MG63 (cell line): ENCODE measurements at places on chromosomes 7 and 10.

- no peak for DNase-seq
These were observed 93.6 kb upstream of the SDK1 start for GRCh38 chr7:3207387-3207902.

DNA sequence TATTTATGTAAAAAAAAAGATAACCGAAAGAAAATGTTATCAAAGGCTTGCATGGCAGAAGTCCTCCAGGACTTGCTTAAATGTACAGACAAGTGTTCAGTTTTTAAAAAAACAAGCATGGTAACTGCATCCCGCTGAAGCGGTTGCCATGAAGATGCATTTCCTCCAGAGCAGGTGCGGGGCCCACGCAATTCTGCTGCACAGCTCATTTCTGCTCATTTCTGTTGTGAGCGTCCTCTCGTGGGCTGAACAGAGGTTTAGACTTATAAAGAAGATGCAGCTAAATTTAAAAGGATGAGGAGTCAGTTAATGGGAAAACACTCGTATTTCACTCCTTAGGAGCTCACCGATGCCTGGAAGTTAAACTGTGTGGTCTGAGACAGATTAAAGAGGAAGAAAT, 247.6 kb downstream of the DNAJB6 start:
- DNase-seq, result no peak

DNA sequence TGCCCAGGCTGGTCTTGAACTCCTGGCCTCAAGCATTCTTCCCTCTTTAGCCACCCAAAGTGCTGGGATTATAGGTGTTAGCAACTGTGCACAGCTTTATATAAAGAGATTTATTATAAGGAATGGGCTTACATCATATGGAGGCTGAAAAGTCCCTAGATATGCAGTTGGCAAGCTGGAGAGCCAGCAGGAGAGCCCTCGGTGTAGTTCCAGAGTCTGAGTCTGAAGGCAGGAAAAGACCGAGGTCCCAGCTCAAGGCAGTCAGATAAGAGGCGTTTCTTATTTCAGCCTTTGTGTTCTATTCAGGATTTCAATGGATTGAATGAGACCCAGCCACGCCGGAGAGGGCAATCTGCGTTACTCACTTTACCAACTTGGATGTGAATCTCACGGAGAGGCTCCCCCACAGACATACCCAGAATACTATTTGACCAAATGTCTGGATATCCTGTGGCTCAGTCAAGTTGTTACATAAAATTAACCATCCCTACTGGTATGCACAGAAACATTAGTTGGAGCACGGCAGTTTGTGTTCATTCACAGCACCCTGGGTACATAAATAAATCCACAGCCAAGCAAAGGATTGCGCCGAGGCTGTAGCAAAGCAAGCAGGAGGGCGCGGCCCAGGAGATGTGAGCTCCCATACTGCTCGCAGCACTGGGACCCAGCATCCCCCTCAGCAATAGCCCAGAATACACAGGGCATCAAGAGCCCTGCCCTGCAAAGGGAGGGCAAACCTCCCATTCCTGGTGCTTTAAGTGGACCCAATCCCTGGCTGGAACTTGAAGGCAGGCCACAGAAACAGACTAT, 158.4 kb upstream of the ZNF32 start:
- no peak for DNase-seq

DNA sequence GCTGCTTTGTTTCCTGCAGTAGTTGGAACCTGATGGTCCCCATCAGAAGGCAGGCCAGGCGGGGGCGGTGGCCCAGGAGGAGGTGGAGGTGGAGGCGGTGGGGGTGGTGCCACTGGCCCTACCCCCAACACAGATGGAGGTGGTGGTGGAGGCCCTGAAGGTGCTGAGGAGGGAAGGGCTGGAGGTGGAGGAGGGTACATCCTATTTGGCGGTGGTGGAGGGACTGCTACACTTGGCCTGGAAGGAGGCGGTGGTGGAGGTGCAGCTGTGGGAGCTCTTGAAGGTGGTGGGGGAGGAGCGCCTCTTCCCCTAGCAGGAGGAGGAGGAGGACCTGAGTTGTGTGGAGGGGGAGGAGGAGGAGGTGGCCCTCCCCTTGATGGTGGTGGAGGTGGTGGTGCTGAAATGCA, 36.8 kb downstream of the LMOD2 start:
- no peak for DNase-seq

- no peak for DNase-seq
These were observed 51.8 kb downstream of the DPYSL4 start for GRCh38 chr10:132238371-132239125.

DNA sequence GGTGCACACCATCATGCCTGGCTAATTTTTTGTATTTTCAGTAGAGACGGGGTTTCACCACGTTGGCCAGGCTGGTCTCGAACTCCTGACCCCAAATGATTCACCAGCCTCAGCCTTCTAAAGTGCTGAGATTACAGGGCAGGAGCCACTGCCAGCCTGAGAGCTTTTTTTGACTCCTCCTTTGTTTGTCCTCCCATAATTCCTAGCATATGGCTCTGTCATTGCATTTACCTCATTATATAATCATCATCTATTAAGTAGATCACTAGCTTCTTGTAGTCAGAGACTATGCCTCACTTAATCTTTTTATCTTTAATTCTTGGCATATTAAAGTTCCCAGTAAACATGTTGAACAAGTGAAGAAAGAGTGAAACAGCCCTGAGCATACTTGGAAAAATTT, 82.1 kb downstream of the CPEB3 start:
- peak; percentile 63 for DNase-seq

- DNase-seq, result no peak
These were observed 285.9 kb downstream of the ADARB2 start for GRCh38 chr10:1451362-1451888.

DNA sequence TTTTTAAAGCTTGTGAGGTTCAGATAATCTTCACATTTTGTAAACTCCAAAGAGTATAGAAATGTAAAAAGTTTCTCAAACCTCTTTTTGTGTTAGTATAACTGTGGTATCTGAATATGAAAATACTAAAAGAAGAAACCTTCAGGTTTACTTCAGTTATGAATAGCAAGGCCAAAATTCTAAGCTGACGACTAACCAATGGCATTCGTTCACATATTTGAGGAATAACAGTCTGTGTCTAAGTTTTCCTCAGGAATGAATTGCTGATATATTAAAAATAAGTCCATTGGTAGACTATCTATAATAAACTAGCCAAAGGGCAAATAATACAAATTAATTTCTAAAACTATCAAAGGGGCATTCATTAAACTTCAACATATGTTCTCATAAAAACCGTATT, 206.0 kb downstream of the CXCL12 start:
- no peak for DNase-seq

DNA sequence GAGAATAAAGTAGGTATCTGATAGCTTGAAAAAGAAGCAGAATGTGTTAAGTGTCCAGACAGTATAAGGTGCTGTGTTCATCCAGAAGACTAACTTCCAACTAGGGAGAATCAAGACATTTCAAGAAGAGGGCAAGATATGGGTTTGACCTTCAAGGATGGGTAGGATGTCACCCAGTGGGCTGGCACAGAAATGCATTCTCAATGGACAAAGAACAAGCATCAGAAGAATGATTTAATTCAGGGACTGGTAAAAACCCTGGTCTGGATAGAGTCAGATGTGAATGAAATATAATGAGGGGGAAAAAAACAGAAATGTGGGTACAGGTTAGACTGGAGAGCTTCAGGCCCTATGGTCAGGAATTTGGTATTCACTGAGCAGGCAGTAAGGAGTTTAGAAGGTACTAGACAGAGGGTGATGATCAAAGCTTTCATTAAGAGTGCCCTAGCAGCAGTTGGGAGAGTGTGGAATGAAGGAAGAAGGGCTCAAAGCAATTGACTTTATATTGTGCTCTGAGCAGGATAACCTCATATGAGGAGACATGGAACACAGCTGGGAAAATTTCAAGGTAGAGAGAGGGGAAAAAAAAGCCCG, 180.7 kb upstream of the ANK3 start:
- DNase-seq, result no peak

GRCh38 chr7:70907259-70908247, 224.4 kb upstream of the GALNT17 start:
- DNase-seq, result no peak

DNA sequence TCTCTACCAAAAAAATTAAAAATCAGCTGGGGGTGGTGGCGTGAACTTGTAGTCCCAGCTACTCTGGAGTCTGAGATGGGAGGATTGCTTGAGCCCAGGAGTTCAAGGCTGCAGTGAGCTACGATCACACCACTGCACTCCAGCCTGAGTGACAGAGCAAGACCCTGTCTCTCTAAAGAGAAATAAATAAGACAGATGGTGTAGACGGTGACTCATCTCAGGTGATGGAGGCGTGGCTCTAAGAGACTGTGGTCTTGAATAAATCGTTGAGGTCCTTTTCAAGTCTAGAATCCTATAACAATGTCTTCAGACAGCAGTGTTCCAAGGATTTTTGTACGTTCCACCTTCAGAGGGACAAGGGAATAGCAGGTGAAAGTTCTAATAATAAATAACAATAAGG, 53.8 kb upstream of the PFKFB3 start:
- no peak for DNase-seq

DNA sequence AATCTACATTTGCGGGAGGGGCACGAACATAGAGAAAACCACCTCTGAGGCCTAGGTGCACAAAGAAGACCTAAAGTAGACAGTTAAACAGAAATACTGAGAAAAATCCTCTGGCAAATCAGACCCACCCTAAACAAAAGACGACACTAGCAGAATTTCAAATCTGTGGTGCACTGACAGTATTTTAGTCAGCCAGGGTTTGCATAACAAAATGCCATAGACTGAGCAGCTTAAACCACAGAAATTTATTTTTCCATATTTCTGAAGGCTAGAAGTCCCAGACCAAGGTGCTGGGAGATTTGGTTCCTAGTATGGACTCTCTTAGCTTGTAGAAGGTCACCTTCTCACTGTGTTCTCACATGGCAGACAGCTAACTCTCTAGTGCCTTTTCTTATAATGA, 26.3 kb downstream of the IPMK start:
- no peak for DNase-seq

- no peak for DNase-seq
These were observed 22.8 kb downstream of the SORBS1 start for GRCh38 chr10:95538412-95538811.

- DNase-seq, result no peak
These were observed 68.5 kb downstream of the GNAT3 start for GRCh38 chr7:80443325-80443724.

GRCh38 chr10:24455447-24455846, 246.5 kb downstream of the KIAA1217 start:
- no peak for DNase-seq

DNA sequence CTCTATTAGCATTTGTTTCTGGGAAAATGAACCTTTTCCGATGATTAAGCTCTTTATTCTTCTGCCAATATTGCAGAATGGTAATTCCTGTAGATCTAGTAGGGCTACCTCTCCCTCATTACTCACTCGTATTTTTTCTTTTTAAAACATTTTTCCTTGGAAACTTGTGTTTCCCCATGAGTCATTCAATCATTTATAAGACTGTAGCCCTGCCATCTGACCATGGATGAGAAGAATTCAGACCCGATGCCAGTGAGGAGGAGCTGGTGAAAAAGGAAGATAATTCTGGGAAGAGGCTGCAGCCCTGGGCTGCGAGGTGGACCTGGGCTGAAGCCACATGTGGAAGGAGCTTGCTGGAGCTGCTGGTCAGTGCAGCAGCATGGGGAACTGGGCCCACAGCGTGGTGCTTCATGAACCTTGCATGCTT, 242.8 kb downstream of the KLF6 start:
- peak; percentile 87 for DNase-seq

- no peak for DNase-seq
These were observed 185.2 kb downstream of the SLC25A13 start for GRCh38 chr7:96136600-96137239.

GRCh38 chr10:43190775-43191174, 52.5 kb downstream of the CSGALNACT2 start:
- no peak for DNase-seq

- no peak for DNase-seq
These were observed 196.7 kb downstream of the SEMA3E start for GRCh38 chr7:83452256-83452655.

DNA sequence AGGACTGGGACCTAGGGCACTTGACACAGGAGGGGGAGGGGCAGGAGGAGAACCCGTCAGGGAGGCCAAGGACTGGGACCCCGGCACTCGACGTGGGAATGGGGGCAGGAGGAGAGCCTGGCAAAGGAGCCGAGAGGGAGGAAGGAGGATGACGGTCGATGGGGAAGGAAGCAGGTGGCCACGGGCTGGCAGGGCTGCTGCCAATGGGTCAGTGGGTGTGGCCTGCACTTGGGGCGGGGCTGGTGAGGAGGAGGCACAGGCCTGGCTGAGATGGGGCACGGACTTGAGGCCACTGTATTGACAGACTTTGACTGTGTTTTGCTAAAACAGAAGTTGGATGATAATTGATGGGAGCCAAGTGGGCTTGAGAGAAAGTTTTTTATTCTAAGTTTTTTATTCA, 68.9 kb downstream of the RBM33 start:
- DNase-seq, result no peak

DNA sequence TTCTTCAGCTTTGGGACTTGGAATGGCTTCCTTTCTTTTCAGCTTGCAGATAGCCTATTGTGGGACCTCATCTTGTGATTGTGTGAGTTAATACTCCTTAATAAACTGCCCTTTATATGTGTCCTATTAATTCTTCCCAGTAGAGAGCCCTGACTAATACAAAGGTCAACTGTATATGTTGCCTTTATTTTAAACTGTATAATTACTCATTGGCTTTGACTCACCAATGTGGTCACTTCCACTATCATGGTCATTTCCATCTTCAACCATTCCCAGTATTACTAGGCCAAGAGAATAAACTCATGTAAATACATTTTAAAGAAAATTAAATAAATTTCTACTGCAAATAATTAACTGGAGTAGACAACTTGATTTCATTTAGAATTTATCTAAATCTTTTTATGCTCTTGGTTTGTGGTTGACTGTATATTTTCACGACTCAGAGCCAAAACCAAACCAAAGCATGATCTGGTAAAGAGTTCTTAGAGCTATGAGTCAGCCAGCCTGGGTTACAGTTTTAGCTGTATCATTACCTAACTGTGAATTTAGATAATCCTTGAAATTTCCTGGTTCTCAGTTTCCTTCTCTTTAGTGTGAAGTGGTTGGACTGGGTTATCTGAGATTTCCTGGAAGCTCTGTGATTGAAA, 188.4 kb downstream of the PPP1R3A start:
- DNase-seq, result peak; percentile 28

DNA sequence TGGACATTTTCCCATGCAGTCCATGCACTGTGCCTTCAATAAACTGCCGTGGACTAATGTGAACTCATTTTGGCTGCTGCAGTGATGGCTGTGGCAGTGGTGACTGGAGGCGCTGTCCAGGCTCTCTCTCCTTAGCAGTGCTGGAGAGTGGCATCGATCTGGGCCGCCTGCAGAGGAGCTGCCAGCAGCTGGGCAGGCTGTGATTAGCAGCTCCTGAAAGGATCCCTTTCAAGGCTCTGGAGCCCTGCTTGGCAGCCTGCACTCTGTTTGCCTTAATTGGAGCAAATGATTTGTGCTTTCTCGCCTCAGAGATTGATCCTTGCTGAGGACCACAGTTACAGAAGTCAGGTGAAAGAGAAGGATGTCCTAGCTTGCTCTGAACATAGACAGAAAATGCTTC, 130.1 kb upstream of the VWC2 start:
- no peak for DNase-seq

GRCh38 chr7:149854611-149855360, 16.6 kb downstream of the ZNF862 start:
- peak; percentile 15 for DNase-seq
